B cell (primary cell): ENCODE measurements at places on chromosomes 11 and 22. TPM values are rescaled to one million over a fixed set of nuclear protein-coding genes. Genes with fewer than 3 reads are reported as not detected.

The BEST1 gene
- total RNA-seq, result 0.78 and 0.99 TPM in 2 replicates

The RIMBP3B gene
- 0.49 and 1.6 TPM in 2 replicates for total RNA-seq

The NXPE1 gene
- not detected in 2 replicates for total RNA-seq

The YAP1 gene
- total RNA-seq, result not detected in 2 replicates

The TSPAN32 gene
- 22.2 and 27.1 TPM in 2 replicates for total RNA-seq

The SHANK3 gene
- total RNA-seq, result not detected in 2 replicates

The MN1 gene
- 0.02 and 0.07 TPM in 2 replicates for total RNA-seq

The CELSR1 gene
- 34.8 and 36.3 TPM in 2 replicates for total RNA-seq

The CD3G gene
- 0.34 TPM in 2 replicates for total RNA-seq

The ARFIP2 gene
- total RNA-seq, result 46.8 and 47.5 TPM in 2 replicates

The LDHAL6A gene
- 0.27 TPM in 1 of 2 replicates, not detected in the other for total RNA-seq

The CYP2D6 gene
- total RNA-seq, result 3.9 TPM in 2 replicates

The MS4A7 gene
- total RNA-seq, result 27.2 and 29.1 TPM in 2 replicates

DNA sequence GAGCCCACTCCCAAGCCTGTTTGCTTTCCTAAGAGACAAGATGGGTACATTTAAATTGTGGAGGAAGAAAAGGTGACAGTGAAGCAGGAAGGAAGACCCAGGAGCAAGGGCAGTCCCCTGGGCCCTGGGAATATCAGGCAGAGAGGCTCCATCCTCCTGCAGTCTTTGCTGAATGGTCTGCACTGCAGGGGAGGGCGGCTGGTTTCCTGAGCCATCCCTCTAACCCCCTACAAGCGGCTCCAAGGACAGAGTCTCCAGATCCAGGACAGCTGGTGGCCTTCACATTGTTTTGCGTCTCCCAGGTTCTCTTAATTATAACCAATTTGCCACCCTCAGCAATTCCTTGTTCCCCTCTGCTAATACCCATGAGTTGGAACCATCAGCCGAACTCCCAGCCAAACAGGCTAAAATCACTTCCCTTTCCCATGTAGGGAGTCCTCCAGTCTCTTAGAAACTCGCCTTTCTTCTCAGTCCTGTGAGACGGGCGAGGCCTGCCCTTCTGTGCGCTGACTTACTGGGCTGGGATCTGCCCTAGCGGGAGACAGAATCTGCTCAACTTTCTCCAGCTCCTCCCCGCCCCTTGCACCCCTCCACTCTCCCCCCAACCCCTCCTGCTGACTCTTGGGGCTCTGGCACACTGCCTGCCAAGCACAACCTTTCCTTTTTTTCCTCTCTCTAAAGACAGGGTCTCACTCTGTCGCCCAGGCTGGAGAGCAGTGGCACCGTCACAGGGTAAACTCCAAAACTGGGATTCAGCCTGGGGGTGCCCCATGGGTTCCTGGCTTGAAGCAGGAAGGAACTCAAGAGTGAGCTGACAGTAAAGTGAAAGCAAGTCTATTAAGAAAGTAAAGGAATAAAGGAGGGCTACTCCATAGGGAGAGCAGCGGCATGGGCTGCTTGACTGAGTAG is 53.4 kb upstream of the EMID1 start:
- DNase-seq, result no peak

DNA sequence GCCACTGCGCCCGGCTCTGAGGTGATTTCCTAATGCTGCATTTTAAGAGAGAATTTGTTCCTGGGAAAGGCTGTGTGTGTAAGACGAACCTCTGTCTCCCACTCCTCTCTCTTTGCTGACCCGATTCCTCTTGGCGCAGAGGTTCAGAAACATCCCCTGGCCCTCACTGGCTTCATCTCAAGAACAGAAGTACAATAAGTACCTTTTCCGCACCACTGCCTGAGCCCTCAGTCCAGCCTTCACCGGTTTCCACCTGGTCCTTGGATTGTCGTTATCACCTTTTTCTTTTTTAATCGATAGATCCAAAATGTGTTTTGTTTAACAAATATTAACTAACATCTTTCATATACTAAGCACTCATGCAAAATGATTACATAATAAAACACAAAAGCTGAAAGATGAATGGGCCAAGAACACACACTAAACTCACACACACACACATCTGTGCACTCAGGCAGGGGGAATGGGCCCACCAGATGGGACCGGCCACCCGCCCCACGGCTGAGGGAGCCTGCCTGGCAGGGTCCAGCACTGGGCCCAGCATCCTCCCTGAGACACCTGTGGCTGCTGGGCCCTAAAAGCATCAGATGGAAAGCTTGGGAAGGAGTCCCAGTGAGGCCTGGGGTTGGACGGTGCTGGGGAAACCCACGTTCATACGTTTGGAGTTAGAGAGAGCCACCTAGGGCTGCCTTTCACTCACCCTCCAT is 50.4 kb upstream of the A4GALT start:
- no peak for DNase-seq

GRCh38 chr11:75195167-75195962 is 44.5 kb downstream of the SLCO2B1 start:
- DNase-seq, result no peak

GRCh38 chr22:21832291-21833290 is 34.9 kb downstream of the MAPK1 start:
- DNase-seq, result no peak

DNA sequence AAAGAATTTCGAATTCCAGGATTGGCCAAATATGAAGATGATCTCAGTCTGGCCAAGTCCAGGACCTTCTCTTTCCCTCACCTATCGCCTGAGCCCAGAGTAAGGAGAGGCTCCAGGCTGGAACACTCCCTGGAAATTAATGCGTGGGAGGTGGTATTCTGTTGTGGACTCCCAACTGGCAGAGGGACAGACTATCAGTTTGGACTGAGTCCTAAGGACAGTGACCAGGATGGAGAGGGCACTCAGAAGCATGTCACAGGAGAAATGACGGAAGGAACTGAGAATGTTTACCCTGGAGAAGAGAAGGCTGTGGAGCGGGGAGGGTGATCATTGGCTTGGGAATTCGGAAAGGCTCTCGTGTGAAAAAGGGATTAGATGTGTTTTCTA is 84.4 kb downstream of the RPL27A start:
- DNase-seq, result no peak

GRCh38 chr11:65184146-65184545 is 2.4 kb downstream of the CAPN1 start:
- no peak for DNase-seq

GRCh38 chr11:119178166-119178680 is 7.1 kb upstream of the NHERF4 start:
- no peak for DNase-seq

- DNase-seq, result no peak
These were observed 33.3 kb upstream of the CACNG2 start for GRCh38 chr22:36736701-36737320.

DNA sequence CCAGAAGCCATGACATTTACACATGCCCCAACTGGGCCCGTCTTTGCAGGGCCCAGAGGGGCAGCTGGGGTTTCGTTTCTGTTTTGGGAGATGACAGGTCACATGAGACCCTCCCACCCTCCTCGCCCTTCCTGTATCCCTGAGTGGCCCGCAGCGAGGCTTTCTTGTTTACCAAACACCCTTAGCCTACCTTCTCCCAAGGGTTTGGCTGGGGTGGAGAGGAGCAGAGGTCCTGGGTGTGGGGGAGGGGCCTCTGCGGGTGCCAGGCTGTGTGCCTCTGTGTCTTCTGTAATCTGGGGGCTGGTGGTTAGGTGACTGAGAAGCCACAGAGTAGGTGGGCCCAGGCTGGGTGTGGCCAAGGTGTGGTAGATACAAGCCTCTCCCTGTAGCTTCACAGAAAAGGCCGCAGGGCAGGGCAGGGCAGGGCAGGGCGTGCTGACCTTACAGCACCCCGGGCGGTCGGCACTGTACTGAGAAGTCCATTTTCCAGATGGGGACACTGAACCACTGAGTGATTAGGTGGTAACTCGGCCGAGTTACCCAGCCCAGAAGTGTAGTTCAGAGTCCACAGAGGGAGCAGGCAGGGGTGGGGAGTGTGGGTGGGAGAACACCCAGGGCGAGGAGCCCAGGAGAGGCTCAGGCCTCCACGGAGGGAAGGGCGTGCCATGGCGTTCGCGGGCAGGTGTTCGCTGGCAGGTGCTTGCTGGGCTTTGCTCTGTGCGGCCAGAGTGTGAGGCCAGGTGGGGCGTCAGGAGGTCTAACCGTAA is 8.7 kb downstream of the PRR5 start:
- DNase-seq, result peak; percentile 58

DNA sequence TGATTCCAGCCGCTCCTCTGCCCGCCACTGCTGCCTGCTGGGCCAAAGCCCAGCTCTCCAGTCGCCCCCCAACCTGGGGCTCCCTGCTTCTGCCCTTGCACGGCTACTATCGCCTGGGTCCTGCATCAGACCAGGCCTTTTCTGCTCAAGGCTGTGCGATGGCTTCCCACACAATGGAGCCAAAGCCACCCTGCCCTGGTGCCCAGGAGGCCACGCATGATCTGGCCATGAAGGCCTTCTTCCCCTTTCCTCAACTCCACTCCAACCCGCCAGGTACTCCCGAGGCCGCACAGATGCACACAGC is 45.8 kb downstream of the SGSM3 start:
- no peak for DNase-seq

DNA sequence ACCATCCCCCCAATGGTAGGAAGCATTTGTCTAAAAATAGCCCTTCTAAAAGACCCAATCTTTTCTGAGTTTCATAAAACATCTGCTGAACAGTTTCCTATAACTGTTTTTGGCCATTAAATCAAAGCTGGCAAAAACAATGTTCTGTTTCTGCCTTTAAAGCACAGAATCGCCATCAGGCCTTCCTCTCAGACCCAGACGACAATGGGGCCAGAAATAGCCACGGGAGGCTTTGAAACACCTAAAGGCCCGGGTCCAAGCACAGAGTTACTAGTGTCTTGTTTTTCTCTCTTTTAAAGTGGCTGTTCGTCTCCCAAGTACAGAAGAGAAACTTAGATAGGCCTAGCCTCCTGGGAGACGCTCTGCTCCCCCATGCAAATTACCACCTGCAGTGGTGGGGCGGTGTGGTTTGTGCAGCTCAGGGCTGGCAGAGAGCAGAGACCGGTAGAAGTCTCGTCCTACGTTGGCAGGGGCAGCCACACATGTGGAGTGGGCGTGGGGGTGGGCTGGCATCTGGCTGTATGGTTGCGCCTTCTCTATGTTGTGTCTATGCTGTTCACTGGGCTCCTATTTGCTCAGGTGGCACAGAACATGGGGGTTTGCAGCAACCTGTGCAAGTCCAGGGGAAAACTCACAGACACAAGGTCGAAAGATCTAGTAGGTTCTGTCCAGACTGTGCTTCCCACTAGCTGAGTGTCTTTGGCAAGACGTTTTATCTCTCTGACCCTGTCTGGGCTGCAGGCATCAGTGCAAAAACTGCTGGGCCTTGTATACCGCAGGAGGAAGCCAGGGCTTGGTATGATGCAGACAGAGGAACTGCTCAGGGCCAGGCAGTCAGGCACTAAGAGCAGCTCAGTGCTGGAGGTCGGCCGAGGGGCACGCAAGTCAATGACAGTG is 23.6 kb upstream of the ETS1 start:
- DNase-seq, result peak; percentile 95

DNA sequence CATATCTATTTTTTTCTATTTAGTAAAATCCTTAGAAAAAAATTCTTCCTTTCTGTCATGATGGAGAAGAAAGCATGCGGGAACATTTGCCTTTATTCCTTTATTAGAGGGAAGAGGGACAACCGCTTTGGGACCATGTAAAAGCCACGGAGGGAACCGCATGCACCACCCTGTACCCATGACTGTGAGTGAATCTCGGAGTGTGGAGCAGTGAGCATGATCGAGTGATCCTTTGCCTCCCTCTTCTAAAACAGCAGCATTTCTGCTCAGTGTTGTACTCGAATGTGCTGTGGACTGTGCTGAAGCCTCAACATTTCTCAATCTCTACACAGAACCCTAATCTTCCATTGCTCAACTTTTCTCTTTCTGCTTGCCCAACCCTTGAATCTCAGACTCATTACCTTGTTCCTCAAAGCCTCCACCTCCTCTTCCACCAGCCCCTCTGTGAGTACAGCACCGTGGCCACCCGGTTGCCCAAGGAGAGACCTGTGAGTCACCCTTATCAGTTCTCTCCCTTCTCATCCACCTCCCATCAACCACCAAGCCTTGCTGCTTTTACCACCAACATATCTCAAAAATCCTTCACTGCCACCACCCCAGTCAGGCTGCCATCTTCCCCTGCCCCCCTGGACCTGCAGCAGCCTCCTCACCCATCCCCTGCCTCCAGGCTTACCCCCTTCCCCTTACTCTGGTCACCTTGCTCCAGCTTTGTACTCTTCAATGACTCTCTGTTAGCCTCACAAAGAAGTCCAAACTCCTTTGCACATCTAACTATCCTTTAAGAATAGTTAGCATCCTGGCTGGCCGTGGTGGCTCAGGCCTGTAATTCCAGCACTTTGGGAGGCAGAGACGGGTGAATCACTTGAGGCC is 103.1 kb downstream of the NAT10 start:
- DNase-seq, result no peak

GRCh38 chr11:120925944-120926343 is 98.0 kb upstream of the TBCEL start:
- DNase-seq, result peak; percentile 74

DNA sequence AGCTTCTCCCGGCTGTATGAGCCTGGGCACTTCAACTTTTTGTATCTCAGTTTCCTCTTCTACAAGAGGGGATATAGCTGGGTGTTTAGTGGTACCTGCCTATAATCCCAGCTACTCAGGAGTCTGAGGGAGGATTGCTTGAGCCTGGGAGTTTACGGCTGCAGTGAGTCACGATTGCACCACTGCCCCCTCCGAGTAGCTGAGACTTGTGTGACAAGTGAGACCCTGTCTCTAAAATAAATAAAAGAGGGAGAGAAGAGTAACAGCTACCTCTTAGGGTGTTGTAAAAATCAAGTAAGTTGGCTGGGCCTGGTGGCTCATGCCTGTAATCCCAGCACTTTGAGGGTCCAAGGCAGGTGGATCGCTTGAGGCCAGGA is 10.0 kb upstream of the CATSPER1 start:
- no peak for DNase-seq

DNA sequence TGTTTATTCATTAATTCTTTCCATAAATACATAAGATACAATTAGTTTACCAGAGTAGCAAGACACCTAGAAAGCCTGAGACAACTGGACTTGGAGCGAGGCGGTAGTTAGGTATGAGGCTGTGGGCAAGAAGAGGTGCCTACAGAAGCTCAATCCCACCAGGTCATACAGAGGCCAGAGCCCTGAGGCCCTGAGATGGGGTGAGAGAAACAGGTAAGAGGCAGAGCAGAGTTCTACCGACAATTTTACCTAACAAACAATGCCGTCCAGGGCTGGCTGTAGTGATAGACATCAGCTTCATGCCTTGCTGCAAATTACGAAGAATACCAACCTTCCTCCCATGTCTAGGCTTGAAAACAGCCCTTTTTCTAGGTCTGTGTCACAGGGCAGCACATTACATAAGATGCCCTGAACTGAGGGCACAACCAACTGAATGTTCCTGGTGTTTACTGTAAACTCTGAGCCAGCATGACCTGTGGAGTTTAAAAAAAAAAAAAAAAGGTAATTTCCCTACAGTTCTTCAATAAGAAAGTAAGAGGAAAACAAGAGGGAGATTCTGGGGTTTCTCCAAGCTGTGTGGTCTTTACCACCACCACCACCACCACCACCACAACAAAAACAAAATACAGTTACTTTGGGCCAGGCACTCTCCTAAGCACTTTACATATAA is 105.8 kb downstream of the GAB2 start:
- no peak for DNase-seq

GRCh38 chr11:8408151-8408941 is 144.7 kb upstream of the LMO1 start:
- DNase-seq, result no peak
